ENCODE measurements at places on chromosomes 4 and X.
A peak's percentile ranks its signal among the peaks of the same experiment; 100 is the strongest.

GRCh38 chr4:56410247-56411062 is 23.2 kb upstream of the AASDH start:
- DNase-seq, result peak; percentile 97

DNA sequence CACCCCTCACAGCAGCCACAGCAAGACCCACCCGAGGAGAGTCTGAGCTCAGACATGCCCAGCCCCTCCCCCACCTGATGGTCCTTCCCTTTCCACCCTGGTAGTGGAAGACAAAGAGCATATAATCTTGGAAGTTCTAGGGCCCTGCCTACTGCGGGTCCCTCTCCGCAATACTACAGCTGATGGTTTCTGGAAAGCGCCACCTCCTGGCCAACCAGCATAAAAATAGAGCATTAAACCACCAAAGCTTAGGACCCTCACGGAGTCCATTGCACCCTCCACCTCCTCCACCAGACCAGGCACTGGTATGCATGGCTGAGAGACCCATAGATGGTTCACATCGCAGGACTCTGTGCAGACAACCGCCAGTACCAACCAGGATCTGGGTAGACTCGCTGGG is 78.2 kb downstream of the SH3BGRL start:
- DNase-seq, result no peak

GRCh38 chrX:13047759-13048158 is 3.3 kb upstream of the FAM9C start:
- no peak for DNase-seq

DNA sequence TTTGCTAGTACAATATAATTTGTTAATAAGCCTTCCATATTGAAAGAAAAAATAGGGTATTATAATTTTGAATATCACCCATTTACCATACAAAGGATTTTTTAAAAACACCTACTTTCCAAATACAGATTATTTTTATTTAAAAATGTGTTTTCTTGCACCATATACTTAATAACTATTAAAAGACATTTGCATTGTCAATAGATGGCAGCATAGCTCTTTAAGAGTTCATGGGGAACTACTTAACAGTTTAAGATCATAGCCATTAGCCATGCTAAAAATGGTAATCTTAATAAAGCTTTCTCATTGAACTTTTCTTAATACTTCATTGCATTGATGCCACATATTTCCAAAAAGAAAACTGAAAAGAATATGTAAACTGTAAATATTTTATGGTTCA is 1995.9 kb downstream of the C4orf33 start:
- peak; percentile 9 for DNase-seq

DNA sequence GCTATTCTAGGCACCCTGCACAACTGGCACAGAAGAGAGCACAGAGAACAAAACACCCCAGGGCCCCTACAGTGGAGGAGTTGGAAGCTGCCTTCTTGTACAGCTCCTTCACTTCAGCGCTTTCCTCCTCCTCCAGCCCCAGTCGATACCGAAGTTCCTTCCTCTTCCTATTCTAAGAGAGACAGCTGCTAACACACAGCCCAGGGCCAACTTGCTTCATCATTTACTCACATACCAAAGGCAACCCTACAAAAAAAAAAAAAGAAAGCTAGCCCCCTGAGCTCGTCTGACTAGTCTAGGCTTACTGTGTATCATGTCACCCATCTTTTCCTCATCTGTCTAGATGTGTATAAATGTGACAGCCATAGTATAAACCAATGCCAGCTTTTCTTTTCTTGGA is 64.5 kb downstream of the MID1 start:
- no peak for DNase-seq

GRCh38 chrX:140848800-140849199 is 139.2 kb downstream of the LINC00632 start:
- DNase-seq, result no peak

DNA sequence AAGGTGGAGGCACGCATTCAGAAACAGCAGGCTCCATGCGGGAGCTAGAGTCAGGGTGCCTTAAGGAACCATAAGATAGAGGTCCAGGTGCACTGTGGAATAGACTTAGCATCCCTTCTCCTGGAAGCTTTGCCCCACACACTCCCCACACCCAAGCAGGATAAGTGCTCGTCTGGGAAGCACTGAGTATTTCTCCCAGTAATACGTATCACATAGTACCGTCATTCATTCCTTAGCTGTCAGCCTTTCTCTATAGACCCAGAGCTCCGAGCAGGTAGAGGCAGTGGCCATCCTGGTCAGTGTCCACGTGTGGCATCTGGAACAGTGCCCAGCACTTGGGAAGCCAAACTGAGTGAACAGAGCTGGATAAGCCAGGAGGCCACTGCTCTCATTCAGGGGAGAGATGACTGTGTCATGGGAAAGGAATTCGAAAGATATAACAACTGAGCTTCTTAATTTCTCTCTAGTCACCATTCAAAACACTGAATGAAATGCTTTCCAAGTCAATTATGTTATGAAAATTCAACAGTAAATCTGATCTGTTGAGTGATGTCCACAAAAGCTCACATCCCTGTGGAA is 9.9 kb downstream of the APBB2 start:
- no peak for DNase-seq

GRCh38 chr4:47195706-47196105 is 164.3 kb downstream of the GABRB1 start:
- DNase-seq, result no peak

- no peak for DNase-seq
These were observed 58.5 kb upstream of the LGI2 start for GRCh38 chr4:25089051-25089763.

GRCh38 chr4:14176613-14177012 is 549.1 kb upstream of the BOD1L1 start:
- no peak for DNase-seq

DNA sequence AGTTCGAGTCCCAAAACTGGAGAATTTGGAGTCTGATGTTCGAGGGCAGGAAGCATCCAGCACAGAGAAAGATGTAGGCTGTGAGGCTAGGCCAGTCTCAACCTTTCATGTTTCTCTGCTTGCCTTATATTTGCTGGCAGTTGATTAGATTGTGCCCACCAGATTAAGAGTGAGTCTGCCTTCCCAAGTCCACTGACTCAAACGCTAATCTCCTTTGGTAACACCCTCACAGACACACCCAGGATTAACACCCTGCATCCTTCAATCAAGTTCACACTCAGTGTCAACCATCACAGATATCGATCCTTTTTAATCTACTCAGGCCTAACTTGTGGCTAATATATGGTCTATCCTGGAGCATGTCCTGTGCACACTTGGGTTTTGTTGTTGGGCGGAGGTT is 18.0 kb upstream of the MAEA start:
- no peak for DNase-seq

GRCh38 chr4:26842911-26843310 is 17.7 kb upstream of the STIM2 start:
- DNase-seq, result no peak

DNA sequence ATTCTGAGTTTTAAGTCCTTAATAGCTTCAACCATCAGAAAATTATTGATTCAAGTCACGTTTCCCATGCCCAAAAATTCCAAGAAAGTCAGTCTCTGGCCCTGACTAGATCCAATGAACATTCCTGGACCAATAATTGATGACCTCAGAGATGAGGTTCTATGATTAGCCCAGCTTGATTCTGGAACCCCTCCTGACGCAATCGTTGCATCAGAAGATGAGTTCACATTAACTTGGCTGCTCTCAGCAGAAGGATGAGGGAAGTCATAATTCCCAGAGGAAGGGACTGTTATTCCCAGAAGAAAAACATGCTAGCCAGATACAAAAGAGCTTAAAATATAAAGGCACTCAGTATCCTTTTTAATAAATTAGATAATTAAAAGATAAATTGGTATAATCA is 34.3 kb upstream of the CPEB2 start:
- no peak for DNase-seq

DNA sequence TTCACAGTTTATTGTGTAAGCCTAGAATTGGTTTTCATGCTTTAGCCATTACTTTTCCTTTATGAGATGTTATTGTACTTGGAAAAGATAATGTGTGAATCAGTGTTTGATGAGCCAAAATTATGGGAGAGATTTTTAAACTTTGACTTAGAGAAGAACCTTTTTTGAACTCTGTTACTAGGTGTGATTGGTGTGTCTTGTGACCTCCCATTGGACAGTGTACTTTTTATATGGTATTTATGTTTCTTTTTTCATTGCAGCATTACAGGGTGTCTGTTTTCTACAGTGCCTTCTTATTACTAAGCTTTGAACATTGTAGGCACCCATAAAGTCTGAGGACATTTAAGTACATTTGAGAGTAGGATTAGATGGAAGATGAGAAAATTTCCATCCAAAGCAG is 91.1 kb downstream of the SLC4A4 start:
- no peak for DNase-seq

DNA sequence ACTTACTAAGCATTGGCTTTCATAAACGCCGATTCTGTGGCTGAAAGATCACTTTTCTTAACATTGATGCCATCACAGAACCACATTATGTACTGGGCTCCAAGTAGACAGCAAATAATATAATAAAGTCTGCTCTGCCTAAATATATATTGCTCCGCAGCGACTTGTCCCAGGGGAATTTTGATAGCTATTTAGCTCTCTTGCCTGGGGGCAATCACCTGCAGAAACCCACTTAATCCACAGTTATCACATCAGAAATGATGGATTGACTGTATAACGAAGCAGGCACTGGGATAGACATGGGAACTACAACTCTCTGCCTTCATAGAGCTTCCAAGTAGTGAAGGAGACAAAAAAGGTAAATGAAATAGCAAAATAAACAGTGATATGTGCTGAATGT is 48.0 kb upstream of the MYOZ2 start:
- DNase-seq, result no peak

DNA sequence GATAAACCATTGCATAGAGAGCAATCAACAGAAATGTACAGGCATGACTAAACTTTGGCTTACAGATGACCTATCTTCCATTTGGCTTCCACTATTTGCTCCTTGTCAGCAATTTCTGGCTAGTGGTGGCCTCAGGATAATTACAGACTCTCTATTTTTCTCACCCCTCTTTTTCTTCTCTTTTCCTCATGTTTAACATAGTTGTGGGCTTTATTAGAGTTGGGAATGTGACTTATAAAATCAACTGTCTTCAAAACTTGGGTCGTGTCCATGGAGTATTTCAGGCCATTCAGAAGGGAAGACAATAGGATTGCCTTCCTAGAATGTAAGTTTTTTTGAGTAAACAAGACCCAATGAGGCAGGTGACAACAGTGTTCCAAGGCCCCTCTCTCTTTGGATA is 236.2 kb downstream of the FRAS1 start:
- no peak for DNase-seq

DNA sequence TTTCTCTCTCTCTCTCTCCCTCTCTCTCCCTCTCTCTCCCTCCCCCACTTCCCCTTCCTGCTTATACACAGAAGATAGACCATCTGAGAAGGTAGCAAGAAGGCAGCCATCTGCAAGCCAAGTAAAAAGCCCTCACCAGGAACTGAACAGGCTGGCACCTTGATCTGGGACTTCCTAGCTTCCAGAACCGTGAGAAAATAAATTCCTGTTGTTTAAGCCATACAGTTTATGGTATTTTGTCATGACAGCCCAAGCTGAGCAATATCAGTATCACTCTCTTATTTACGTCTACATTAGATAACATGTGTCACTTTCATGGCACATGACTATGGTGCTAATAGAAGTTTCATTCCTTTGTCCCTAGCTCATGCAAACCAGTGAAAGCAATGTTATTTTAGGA is 581.1 kb downstream of the INPP4B start:
- no peak for DNase-seq

DNA sequence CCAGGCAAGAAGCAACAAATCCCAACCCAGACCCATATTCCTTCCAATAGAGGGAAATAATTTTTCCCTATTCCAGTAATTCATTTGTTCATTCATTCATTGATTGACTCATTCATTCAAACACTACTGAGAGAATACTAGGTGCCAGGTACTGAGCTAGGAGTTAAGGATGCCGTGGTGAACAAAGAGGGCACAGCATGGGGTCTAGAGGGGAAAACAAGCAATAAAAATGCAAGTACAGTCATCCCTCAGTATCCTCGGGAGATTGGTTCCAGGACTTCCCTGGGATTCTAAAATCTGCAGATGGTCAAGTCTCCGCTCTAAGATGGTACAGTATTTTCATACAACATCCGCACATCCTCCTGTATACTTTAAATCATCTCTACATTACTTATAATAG is 18.7 kb downstream of the RASGEF1B start:
- DNase-seq, result no peak

GRCh38 chrX:44106864-44107263 is 133.7 kb upstream of the NDP start:
- no peak for DNase-seq

- peak; percentile 51 for DNase-seq
These were observed 578.7 kb downstream of the BCOR start for GRCh38 chrX:39519030-39519488.

DNA sequence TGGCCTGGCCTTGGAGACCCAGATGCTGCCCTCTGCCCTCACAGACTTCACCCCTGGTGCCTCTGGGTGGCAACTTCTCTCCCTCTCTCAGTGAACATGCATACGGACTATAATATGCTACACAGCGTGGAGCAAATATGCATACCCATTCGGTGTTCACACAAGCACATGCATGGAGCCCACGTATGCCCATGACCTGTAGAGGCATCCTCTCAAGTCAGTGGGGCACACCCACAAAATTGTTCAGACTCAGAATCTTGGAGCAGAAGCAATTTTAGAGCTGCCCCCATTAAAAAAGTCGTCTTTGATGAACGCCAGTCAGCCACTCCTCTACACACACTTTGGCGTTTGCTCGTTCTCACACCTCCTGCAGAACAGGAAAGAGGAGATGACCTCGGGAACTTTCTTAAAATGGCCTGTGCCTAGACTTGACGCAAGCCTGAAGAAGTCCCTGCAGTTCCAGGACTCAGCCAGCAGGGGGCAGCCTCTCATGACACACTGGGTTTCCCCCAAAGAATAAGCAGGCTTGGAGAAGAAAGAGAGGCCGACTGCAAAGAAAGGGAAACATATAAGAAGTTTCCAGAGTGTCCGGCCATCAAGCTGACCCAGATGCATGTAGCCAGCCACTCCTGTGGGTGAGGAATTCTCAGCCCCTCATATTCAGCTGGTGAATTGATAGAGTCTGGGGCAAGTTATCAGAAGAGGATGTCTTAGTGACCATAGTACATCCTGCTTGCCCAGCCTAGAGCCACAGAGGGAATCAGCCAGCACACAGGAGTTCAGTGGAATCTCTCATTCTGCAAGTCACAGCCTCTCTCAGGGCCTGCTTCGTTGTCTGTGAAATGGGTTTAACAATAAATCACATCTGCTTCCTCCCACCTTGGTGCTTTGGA is 17.3 kb downstream of the APLN start:
- DNase-seq, result peak; percentile 72

DNA sequence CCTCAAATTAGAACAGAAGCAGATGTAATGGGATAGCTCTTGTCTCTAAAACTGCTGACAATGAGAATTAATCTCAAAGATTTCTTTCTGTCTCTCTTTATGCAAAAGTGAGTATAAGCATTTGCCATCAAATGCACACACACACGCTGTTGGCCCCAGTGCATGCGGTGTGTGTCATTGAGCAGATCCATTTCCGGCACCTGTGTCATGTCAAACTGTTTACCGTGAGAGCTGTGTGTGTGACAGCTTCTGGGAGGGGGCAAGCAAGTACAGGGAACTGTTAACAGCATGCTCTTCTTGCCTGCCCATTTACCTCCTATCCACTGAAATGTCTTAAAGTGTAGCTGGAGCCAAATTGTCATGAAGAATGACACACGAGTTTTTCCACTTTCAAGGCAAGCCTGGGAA is 297.9 kb upstream of the FAT4 start:
- DNase-seq, result no peak
